ENCODE measurements at places on chromosomes 2 and 18.

DNA sequence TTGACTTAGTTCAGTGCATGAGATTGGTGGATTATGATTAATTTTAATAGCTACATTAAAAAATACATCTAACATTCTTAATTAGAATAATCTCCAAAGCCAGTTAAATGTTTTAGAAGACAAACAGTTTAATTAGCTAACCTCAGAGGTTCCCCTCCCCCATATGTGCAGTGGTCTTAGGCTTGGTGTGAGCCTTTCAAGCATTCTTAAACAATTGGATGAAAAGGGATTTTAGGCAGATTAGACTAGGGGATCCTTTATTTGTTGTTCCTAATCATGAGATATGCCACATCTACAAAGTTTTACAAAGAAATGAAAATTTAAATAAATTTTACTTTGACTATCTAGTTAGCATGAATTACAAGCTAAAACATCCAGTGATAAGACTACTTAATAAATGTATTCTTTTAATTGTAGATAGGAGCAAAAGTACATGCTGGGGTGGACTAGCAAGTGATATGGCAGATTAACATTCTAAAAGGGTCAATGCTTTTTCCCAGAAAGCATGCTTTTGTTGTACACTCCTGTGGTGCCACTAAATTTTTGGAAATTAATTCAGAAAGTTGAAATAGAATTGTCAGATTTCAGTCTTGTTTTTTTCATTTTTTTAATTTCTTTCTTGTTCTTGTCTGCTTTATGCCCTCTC, 42.7 kb upstream of the OTX1 start:
- no peak for DNase-seq

DNA sequence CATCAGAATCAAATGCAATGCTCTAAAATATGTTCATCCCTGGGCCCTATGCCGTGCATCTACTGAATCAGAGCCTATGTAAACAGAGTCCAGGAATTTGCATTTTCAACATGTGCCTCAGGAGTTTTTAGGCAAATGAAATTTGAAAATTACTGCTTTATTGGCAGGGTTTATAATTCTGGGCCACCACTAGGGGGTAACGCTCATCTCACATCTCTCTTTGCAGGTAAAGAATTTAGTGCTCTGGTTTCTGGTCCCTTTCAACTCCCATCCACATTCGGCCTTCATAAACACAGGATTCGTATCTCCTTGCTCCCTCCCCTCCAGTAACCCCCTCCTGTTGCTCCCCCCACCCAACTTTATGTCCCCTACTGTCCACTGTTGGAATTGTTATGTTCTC, 49.3 kb downstream of the LYPD6B start:
- no peak for DNase-seq

DNA sequence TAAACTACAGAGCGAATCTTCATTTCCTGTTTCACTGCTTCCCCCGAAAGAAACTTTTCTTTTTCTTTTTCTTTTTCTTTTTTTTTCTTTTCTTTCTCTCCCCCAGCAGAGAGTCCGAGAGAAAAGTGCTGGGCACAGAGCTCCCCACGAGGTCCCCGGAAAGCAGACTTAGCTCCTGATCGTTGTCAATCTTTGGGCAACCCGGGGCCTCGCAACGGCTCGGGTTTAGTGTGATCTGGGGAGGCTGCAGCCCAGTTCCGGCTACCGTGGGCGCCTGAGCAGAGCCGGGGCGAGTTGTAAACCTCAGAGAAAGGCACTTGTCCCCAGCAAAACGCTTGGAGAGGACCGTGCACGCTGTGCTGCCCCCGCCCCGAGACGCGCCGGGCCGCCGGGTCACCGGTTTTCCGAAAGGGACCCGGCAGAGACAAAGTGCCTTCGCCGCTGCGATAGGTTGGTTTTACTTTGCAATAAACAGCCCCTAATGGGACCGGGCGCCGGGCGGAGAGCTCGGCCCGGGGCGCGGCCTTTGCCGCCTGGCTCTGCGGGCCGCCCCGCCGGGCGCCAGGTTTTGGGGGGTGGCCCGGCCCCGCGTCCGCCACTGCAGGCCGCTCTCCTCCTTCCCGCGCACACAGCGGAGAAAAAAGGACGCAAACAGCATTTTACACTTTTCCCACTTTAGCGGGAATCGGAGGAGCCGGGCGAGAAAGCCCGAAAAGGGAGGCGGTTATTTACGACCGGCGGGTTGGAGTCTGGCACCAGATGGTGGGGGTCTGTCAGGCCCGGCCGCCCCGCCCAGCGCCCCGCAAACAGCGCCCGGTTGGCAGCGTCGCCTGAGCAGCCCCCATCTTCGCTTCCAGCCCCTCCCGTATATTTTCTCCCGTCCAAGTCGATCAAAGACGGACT, 136.0 kb downstream of the INSIG2 start:
- peak; percentile 58 for DNase-seq

DNA sequence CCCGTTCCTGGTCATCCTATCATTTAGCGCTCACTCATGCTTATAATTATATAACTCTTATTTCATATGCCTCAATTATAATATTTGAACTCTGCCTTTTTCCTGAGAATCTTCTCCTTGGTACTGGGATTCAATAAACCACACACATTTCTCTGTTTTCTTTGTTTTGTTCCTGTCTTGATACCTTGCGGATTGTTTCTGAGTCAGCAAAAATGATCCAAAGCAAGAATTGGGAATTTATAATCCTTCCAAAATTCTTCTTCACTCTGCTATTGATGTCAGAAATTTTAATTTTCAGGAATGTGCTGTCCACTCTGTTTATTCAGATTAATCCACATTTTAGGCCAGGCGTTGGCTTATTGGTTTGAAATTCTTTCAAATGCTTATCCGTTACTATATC, 886.0 kb downstream of the SUCLG1 start:
- no peak for DNase-seq

DNA sequence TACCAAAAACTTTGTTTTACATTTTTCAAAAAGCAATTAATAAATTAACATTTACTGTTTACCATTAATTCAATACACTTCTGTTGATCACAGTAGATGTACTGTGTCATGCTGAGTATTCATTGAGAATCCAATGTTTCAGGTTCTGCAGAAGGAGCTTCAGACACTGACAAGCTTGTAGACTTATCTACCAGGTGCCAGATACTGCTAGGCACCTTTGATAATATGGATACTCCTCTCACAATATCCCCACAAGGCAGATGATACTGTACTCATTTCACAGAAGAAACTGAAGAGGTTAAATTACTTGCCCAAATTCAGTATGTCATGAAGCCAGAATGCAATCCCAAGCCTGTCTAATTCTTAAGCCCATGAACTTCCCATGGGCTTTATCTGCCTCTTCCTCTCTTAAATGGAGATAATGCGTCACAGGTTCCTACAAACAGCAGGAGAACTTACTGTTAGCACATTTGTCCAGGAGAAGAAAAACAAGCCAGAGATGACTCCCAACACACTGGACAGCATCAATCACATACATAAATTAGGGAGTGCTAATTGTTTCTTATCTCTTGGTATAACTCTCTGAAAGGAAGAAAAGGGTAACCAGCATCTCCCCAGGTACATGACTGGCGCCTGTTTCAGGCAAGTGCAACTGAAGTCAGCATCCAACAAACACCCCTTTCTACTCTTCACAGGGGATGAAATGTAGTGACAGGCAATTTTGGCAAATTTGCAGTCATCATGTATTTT, 27.4 kb downstream of the ITSN2 start:
- no peak for DNase-seq

DNA sequence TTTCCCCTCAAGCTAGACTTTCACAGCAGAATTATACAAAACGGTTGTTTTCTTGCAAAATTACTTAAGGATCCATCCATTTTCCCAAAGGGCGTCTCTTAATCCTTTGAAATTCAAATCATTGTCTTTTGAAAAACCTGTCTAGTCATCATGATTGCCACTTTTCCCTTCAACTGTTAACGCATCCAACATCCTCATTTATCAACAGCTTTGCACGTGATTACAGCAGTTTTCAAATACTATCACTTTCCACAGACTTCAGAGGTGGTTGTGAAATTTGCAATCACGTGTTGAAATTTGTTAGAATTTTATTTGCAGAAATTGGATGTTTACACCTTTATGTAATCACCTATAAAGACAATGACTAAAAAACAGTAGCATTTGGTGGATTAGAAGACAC, 304.4 kb upstream of the SLC39A10 start:
- DNase-seq, result no peak

DNA sequence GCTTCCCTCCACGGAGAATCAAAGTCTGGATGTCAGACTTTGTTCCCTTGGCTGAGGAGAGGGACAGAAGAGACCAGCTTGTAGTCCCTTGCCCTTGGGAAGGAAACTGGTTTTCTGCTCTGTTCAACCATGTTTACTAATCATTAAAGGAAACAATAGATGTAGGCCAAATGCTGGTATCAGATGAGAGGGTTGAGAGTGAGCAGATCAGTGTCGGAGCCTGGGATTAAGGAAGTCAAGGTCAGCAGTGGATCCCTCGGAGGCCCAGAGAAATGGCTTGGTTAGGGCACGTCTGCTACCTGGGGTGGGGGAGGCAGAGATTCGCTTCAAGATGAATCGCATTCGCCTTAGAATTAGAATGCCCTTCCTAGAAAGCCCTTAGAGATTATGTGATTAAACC, 109.1 kb downstream of the MYCN start:
- DNase-seq, result no peak

DNA sequence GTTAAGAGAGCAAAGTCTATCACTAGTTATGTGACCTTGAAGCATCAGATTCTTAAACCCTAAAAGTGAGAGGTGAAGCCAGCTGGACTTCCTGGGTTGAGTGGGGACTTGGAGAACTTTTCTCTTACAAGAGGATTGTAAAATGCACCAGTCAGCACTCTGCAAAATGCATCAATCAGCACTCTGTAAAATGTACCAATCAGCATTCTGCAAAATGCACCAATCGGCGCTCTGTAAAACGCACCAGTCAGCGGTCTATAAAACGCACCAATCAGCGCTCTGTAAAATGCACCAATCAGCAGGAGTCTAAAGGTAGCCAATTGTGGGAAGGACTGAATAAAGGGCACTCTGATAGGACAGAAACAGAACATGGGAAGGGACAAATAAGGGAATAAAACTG, 291.6 kb upstream of the FAM98A start:
- no peak for DNase-seq

GRCh38 chr18:44579745-44580144, 100.9 kb upstream of the SETBP1 start:
- no peak for DNase-seq

DNA sequence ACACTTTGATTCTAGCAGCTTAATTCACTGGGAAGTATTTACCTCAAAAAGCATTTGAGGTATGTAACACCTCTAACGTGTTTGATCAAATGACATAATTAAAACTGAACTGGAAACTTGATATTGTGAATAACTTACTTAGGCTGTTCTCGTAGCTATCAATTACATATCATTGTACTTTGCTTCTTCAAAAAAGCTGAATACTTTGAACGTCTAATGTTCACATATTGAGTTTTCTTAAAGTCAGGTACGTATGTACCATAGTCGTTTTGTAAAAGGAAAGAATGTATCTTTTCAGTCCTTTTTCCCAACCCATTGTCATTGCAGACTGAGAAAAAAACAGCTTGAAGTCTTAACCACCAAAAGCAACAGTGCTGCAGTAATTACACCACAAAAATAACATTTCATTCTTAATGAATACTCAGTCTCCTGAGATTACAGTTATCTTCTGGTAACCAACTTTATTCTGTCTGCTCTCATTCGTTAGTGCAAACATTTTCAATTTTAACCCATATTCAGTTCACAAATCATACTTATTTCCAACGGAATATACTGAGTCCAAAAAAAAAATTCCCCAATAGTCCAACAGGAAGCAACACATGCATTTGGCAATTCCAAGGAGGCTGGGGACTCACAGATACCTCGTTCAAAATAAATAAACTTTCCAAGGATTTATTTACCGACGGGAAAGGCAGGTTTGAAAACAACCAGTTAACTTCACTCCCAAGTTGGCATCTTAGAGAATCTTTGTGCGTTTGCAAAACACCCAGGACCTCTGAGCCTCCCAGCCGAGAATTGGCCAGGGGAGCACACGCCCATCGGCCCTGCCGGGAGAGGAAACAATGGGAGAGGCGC, 1.1 kb downstream of the CHN1 start:
- no peak for DNase-seq

- DNase-seq, result no peak
Observed at GRCh38 chr2:118351796-118352195, 263.5 kb downstream of the INSIG2 start.

- no peak for DNase-seq
Observed at GRCh38 chr2:165815299-165816141, 21.5 kb upstream of the GALNT3 start.

- DNase-seq, result no peak
Observed at GRCh38 chr2:38905251-38905650, 15.6 kb downstream of the ARHGEF33 start.

DNA sequence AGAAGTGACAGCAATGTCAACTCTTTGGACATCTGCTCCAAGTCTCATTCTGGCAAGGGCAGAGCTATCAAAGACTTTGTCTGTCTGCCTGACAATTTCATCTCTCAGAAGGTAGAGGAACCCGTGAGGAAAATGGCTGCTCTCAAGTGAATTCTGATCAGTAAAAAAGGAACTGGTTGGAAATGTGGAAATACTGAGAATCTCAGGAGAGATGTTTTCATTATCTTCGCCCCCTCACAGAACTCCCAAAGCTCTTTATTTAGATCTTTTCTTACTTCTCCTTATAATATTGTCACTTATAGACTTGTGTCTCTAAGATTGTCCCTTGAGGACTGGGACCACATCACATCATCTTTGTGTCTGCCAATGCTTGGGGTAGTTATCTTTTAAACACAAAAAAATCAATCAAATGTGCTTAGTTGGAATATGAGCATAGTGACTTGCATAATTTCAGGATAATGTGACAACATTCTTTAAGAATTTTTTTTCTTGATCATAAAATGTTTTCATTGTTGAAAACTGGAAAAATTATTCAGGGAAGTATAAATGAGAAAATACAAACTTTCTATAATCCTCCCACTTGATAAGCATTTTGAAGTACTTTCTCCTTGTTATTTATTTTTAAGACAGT, 68.2 kb upstream of the ITGB6 start:
- no peak for DNase-seq

- DNase-seq, result no peak
Observed at GRCh38 chr2:160063879-160064612, 1.6 kb upstream of the PLA2R1 start.

- no peak for DNase-seq
Observed at GRCh38 chr18:55546851-55547704, 40.9 kb downstream of the TCF4 start.

DNA sequence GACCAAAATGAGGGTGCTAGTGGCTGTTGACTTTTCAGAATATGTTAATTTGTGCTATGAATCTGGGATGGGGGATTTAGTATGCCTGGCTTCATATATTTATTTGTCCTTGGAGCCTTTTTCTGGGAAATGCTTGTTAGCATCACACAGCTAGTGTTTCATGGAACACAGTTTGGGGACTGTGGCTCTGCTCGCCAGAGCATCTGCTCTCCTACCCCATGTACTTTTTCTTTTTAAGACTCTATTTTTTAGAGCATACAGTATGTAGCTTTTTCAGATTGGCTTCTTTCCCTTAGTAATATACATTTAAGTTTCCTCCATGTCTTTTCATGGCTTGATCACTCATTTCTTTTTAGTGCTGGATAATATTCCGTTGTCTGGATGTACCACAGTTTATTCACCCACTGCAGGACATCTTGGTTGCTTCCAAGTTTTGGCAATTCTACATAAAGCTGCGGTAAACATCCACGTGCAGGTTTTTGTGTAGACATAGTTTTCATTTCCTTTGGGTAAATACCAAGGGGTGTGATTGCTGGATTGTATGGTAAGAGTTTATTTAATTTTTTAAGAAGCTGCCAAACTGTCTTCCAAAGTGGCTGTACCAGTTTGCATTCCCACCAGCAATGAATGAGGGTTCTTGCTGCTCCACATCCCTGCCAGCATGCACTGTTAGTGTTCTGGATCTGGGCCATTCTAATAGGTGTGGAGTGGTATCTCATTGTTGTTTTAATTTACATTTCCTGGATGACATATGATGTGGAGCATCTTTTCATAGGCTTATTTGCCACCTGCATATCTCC, 44.1 kb downstream of the EFR3B start:
- no peak for DNase-seq

Measured in activated CD8-positive, alpha-beta T cell treated with anti-CD3 and anti-CD28 coated beads for 36 hours (primary cell).